ENCODE measurements at places on chromosomes 2 and 18.

- DNase-seq: no peak
Observed at GRCh38 chr2:38130876-38131275, 54.9 kb upstream of the CYP1B1 start.

DNA sequence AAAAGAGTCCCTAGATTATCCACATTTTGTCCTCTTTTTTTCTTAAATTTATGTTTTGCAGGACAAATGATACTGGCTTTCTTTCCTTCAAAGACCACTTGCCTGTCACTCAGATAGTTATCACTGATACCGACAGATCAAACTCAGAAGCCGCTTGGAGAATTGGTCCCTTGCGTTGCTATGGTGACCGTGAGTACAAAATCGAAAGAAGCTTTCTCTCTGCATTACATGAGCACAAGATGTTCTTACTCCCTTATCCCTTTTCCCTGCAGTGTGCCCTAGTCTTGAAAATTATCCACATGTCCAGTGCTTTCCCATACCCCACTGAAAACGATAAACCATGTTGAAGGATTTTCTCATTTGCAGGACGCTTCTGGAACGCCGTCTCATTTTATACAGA, 738.5 kb downstream of the CNTNAP5 start:
- no peak for DNase-seq

DNA sequence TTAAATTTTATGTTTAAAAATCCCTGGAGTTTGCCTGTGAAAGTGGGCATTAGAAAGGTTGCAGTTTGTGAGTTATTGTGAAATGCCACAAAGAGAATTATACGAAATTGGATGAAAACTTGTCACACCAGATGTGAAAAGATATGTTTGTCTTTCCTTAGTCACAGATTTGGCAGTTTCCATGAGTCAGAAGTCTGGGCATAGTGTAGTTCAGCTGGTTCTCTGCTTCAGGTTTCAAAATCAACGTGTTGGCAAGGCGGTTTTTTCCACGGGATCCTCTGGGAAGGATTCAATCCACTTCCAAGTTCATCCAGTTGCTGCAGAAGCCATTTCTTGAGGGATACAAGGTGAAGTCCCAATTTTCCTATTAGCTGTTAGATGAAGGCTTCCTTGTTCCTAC, 658.0 kb upstream of the CDH2 start:
- DNase-seq: no peak

GRCh38 chr2:58862244-58862643, 621.1 kb upstream of the FANCL start:
- DNase-seq: no peak

DNA sequence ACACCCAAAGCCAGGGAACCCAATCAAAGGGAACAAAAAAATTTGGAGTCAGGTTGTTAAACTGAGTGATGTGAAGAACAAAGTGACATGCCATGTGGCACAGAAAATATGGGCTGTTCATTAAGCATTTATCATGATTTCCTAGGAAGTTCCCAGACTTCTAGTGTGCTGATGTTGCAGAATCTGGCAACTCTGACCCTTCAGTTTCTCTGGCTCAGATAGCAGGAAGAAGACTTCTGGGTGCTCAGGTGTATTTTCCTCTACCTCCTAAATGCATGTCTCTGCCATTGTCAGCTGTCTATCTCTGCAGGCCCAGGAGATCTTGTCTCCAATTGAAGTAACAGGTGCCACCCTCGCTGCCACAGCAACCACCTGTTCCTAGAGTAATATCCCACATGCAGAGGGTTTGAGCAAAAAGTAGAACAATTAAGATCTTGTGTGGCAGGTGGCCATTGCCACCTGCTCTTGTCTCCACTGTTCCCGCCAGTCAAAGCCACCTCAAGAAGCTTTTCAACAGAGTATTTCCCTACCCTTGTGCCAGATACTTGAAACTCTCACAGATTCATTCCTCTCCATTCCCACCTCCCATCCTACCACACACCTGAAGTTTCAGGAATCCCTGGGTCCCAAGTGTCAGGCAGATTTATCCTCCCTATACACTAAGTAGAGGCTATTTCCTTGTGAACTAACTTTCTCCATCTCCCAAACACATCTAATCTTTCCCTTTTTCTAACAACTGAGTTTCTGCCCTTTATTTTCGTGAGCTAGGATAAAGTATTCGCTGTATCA, 533.7 kb upstream of the CHAC2 start:
- no peak for DNase-seq

- DNase-seq: no peak
Observed at GRCh38 chr2:191892391-191892790, 45.5 kb upstream of the CAVIN2 start.

DNA sequence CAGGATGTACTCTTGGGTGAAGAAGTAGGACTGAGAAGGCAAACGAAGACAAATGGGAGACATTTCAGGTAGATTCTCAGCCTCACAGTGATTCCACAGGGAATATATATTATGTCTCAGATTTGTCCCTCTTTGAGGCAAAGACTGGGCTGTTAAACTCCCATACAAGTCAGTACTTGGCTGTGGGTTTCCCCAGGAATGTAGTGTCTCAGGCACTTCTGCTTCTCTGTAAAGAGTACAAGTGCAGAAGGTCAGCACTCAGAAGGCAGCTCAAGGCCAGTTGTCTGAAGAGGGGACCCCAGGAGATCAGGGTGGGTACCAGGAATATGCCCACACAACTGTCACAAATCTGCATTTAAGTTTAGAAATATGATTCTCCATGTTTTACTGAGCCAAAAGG, 39.9 kb upstream of the COBLL1 start:
- DNase-seq: no peak

DNA sequence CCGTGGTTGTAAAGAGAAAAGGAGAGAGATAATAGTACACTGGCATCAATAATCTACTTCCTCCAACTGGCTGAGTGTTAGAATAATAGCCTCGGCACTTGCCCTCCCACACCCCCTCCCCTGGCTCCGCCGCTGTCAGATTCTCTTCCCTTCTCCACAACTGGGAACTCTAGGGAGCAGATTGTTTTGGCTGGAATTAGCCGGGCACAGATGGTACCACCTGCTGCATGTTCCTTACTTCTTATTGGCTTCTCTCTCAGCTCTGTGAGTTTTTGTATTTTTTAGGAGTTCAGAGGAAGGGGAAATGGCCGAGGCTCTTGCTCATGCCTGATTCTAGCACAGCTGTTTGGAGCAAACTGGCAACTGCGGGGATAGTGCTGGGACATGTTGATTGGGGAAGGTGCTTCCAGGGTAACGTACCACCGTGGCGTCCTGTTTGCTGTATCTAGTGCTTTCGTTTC, 140.0 kb downstream of the ZEB2 start:
- DNase-seq: no peak

DNA sequence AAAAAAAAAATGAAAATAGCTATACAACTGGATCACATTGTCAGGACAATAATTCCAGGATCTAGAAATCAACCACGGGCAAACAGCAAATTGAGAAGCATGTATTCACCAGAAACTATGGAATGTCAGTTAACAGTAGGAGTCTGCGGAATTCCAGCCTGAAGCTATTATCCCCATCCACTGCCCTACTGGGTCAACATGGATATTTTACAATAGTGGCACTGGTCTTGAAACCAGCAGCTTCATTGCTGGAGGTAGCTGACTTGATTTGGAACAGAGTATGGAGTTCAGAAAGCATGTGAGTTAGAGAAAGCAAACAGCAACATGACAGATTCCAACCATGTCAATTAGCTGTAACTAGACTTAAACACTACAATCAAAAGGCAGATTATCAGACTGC, 55.7 kb upstream of the PDE1A start:
- no peak for DNase-seq

- no peak for DNase-seq
Observed at GRCh38 chr2:579961-580360, 97.2 kb downstream of the TMEM18 start.

DNA sequence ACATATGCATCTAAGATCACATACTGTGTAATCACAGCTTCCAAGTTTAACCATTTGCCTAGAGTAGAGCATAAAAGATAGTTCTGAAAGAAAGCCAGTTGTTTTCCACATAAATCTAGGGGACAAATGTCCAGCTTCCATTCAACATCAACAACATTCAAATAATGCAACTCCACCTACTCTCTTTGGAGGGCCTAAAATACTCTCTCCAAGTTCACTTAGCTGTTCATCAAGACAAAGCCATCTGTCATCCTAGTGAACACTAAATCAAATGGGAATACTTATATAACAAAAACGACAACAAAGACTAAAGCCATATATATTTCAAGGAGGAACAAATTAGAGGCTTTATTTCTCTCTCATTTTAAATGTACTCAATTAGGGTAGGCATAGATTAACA, 221.5 kb upstream of the CDH2 start:
- no peak for DNase-seq

- no peak for DNase-seq
Observed at GRCh38 chr2:233037078-233037477, 4.6 kb downstream of the NEU2 start.

- peak; percentile 59 for DNase-seq
Observed at GRCh38 chr2:183037553-183038340, 510 bp downstream of the NCKAP1 start.

DNA sequence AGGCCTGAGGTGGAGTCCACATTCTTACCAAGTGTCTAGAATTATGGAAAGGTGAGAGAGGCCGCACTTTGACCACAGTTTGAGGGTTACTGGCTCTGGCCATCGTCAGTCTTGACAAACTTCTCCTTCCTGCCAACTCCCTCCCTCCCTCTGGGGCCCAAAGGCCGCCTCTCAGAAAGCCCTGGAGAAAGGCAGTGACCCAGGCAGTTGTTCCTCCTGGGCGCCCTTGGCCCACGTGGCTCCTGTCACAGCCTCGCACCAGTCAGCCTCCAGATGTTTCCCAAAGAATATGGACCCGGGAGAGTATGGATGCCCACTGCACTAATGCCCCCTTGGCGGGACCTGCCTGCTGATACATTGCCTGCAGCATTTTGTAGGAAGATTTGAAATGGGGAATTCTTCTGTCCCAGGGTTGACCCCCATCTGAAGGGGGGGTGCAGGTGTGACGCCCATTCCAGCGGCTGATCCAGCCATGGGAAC, 61.7 kb downstream of the ASB1 start:
- DNase-seq: no peak

GRCh38 chr18:39870591-39870990, 2084.4 kb upstream of the PIK3C3 start:
- DNase-seq: no peak

- DNase-seq: peak; percentile 50
Observed at GRCh38 chr2:215949991-215950404, 63.4 kb downstream of the MREG start.

GRCh38 chr2:132033949-132034348, 127.8 kb downstream of the ANKRD30BL start:
- DNase-seq: no peak

DNA sequence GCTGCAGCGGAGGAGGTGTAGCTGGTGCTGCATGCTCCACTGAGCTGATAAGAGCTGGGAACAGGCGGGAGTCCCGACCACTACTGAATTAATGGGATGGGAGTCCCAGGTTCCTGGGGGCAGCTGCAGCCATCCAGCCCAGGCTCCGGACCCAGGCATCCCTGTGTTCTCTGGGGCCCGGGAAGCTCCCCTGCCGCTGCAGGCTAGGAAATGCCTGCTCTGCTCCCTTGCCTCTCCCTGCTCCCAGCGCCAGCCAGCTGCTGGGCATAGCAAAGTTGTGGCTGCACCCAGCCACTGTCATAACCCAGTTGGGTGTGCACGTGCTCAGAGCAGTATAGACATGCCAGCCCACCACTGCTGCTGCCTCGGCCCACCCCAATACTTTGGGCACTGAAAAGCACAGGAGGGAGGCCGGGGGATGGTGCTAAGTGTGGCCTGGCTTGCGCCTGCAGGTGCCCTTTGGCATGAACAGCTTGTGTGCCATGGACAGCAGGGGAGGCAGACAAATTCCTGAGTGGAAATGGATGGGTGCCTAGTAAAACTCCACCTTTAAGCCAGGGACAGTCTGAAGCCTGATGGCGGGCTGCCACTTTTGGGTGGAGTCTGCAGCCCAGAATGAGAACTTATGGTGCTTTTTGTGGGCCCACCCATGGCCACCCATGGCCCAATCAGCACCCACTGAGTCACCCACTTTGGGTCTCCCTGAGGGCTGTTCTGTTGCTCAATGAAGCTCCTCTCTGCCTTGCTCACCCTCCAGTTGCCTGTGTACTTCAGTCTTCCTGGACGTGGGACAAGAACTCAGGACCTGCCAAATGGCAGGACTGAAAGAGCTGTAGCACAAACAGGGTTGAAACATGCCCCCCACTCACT, 219.3 kb upstream of the TMEFF2 start:
- DNase-seq: no peak

GRCh38 chr2:60483401-60483800, 70.1 kb downstream of the BCL11A start:
- no peak for DNase-seq

Data from HAP-1 (cell line).